Mucosa of descending colon (tissue), 3 donors: ENCODE measurements at places on chromosomes 2 and 18.

DNA sequence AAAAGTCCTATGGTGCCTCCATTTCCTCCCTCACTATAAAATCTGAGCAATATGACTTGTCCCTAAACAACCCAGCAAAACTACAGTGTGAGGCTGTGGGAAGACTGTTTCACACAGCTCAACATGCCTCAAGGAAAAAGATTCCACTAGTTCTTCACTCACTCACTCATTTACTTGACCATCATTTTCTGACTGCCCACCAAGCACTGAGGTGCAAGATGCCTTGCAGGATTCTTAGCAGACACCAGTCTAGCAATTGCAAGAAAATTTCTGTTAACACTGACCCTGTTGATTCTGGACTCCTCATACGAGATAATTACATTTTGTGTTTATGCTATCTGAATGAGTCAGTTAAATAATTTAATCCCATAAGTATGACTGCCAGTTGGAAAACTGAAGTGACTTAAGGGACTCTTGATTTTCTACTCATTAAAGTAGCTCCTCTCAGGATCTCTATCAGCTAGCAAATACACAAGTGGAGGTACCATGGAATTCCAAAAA is 51.9 kb upstream of the PCBP1 start:
- DNase-seq = no peak

GRCh38 chr18:11872479-11873136 is 21.4 kb downstream of the CHMP1B start:
- no peak for DNase-seq

DNA sequence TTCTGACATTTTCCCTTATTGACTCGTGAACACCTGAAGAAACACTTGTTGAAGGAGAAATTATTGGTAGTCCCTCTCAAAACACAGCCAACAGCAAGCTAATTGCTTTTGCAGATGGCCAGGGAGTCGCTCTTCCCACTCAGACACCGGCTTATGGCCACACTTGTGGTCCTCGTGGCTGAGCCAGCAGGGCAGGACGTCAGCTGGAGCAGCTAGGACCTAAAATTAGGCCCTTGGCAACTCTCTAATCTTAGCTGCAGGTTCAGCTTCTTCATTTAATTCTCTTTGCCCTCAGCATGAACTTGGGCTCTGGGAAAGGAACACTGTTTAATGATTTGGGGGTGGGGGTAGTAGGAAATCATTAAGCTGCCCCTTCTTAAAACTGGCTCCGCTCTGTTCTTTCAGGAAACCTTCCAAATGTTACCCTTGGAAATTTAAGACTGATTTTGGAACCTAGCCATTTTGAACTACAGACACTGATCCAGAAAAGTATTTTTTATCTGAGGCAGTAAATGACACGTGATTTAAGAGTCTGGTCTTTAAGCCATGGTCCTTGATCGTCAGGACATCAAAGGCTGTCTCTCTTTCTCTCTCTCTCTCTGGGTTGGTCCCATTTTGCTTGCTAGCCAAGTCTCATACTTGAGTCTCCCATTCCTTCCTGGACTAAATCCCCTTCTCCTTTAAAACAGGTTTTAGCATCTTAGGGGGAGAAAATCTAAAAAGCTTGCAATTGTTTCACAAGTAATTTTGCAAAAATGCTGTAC is 77.5 kb downstream of the CDK15 start:
- no peak for DNase-seq

- DNase-seq = no peak
Observed at GRCh38 chr2:72003796-72004195, 143.9 kb downstream of the CYP26B1 start.

DNA sequence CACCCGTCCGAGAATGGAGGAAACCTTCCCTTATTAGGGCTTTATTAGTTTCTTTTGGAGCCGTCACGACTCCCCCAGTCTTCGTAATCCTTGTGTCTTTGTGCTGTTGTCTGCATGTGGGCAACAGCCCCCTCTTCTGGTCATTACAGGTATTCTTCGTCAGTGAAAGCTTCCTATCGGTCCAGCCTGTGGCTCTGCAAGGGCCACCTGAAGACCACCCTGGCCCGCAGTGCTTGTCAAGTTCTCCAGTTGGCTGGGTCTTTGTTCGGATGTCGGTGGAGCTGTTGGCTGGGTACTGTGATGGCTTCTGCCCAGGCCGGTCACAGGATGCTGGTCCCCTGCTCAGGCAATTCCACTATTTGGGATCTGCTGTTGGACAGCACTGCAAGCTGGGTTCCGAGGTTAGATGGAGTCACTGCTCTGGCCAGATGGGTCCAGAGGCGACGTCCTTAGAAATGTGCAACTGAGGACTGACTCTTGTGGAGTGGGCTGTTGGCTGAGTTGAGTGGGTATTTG is 19.2 kb downstream of the E2F6 start:
- DNase-seq = peak; percentile 72

DNA sequence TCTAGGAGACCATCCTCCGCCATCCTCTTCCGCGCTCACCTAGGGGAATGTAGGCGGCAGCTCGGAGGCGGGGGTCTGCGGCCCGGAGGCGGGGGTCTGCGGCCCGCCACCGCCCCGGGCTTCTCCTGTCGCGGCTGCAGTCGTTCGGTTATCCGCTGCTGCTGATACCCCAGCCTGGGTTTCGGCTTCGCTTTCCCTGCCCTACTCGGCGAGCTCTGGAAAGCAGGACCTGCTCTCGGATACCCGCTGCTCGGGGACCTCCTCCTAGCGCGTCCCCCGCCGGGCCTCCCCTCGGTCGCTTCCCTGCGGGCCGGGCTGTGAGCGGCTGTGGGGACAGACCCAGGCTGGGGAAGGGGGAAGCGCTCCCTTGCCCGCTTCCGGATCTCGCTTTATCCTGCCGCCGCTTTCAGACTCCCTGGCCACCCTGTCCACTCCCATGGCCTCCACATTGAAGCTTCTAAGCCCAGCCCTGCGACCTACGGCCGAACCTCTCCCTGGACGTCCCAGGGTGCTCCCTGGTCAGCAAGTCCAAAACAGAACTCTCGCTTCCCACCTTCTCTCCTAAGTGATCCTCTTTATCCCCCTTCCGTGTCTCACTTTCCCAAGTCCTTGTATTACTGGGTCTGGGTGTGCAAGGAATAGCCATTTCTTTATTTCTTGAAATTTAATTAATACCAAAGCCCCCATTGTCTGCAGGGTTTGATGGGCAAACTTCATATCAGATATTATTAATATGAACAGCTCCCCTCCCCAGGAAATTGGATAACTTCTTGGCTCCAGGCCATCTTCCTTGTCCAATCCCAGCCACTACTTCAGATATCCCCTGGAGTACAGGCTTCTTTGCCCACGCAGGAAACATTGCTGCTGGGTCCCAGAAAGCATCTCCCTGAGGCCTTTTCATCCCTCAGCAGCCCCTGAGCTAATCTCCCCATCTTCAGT is 769 bp downstream of the FKBP1B start:
- peak; percentile 48 for DNase-seq

GRCh38 chr18:42657551-42657950 is 457.9 kb downstream of the RIT2 start:
- DNase-seq = no peak

GRCh38 chr2:231627384-231628120 is 34.9 kb downstream of the TEX44 start:
- no peak for DNase-seq

DNA sequence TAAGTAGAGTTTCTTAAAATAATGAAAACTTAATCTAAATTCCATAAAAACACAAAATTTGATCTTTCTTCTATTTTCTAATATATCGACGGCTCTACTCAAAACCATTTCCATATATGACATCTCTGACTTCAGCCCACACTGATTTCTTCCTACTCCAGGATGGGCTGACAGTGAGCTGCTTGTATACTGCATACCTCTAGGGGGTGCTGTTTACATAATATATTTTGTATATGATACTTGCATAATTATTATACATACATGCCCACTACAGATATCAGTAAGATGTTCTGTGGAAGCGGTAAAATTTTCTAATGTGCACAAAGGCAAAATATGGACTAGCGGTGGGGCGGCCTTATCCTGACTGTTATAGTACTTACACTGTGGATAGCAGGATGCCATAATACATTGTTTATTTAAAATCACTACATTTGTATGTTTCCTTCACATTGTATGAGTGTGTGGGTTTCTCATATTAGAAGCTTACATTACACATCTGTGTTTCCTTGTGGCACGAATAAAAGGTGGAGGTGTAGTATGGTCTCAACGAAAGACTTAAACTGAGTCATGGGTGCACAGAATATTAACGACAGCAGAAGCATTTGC is 66.1 kb upstream of the NXPH2 start:
- peak; percentile 11 for DNase-seq

GRCh38 chr2:170562928-170563327 is 152.2 kb upstream of the SP5 start:
- DNase-seq = no peak

DNA sequence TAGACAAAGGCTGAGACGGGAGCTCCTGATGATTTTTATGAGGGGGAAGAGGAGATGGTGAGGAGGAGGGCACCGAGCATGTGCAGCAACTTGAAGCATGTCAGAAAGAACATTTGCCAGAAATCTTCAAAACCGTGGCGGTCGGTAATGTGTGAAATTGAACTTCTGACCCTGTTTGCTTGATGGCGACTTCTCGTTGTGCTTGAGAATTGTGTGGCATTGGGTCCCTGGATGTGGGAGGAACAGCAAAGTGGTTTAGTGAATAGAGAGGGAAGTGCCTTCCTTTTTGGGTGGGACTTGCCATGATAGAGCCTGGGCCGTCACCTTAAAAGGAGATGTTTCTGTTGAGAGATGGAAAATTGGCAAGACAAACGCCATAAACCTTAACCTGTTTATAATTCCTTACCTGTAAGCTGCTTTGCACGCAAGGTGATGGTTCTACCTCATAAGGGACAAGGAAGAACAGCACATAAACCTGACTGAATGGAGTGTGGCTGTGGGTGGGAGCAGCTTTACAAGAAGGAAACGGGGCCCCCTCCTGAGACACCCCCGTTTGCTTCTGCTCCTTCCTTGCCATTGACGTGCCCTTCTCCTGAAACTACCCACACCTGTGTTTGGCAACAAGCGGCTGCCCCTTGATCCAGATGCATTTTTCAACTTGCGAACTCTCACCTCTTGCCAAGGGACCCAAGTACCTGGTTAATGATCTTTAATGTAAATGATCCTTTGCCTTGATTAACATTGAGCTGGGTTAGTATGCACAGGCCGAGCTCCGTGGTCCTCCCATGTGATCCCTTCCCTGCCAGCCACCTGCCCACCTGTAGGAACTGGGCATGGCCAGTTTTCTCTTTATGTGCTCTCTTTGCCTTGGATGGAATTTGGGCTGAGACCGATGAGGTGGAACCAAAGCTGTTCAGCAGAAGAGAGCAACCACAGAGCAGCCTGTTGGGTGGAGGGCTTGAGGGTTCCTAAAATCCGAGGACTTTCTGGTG is 153.2 kb downstream of the NEDD4L start:
- DNase-seq = no peak

DNA sequence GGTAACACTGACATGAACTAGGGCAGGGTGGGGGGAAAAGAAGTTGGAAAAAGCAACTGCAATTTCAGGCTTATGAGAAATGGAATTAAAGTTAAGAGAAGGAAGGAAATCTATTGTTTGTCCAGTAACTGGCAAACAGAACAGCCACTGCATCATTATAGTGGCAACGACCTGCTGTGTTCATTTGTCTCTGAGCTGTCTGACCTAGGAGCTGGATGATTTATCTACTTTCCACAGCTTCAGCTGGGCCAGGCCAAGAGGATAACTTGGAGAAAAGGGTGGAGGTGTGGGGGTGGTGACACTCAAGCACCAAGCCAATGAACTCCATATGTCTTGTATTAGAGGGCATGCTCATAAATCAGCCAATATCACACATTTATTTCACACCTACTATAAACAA is 291.5 kb upstream of the KLHL29 start:
- no peak for DNase-seq

DNA sequence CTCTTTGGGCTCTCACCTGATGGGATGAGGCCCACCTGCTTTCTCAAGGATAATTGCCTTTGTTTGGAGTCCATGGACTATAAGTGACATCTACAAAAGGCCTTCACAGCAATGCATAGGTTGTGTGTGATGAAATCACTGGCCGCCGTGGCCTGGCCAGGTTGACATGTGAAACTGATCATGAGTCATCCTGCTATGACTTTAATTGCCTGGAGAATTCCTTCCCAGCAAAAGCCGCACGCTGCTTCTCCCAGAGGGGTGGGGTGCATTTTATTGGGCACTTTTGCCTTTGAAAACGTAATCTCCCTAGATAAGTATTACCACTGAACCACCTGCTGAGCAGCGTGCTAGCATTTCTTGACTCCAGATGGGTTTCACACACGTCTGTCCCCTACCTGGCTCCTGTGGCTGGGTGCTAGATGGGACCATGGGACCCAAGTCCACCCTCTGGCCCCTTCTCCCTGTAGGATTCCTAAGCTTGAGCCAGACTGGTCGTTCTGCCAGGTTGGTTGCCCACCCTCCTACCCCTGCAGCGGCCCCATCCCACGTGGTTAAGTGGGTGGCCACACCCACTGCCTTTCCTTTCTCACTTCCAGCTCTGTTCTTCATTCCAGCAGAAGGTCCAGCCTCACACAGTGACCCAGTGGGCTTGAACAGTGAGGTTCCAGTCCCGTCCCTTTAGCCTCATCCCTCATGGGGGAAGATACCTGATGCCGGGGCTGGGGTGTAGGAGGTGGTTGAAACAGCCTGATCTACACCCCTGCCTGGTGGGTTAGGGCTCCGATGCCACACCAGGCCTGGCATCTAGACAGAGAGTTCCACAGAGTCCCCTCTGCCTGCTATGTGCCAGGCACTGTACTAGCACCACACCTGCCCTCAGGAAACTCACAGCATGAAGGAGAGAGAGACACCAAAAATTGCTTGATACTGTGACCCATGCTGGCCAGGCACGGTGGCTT is 89.6 kb downstream of the GBX2 start:
- DNase-seq = peak; percentile 83

GRCh38 chr18:950882-951495 is 46.3 kb downstream of the ADCYAP1 start:
- no peak for DNase-seq

GRCh38 chr2:192390401-192390800 is 195.7 kb upstream of the TMEFF2 start:
- no peak for DNase-seq

DNA sequence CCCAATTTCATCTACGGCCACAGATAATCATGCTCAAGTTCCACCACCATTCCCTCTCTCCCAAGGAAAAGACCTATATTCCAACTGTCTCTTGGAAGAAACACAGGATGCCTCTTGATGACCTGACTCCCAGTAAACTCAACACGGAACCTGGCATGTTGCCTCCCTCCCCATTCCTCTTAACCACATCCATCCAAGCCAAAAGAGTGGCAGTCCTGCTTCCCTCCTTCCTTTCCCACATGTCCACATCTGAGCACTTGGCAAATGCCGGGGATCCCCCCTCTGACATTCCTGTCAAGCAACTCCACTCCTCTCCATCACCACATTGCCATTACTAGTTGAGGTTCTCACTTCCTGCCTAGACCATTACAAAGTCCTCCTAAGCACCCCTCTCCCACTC is 49.4 kb downstream of the PID1 start:
- DNase-seq = no peak

DNA sequence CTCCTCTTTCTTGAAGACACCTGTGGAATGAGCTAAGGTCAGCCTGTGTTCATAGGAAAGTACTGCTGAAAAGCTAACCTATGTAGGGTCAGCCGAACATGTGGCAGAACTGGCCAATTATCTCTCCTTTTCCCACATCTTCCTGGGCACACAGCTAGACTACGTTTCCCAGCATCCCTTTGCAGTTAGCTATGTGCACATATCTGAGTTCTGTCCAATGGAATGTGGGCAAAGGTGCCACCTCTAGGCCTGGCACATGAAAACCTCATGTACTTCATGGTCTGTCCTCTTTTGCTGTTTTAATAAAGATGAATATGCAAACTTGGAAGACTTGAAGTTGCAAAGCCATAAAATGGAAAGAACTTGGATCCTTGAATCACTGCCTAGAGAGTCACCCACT is 352.6 kb downstream of the TNS1 start:
- DNase-seq = no peak

GRCh38 chr18:69628774-69629359 is 228.2 kb downstream of the DOK6 start:
- DNase-seq = no peak
